Activated gamma-delta T cell treated with anti-CD3 and anti-CD28 coated beads, Interleukin-2, amount 50 U/mL, for 16 hours (primary cell): ENCODE measurements at places on chromosomes 5 and 9.

DNA sequence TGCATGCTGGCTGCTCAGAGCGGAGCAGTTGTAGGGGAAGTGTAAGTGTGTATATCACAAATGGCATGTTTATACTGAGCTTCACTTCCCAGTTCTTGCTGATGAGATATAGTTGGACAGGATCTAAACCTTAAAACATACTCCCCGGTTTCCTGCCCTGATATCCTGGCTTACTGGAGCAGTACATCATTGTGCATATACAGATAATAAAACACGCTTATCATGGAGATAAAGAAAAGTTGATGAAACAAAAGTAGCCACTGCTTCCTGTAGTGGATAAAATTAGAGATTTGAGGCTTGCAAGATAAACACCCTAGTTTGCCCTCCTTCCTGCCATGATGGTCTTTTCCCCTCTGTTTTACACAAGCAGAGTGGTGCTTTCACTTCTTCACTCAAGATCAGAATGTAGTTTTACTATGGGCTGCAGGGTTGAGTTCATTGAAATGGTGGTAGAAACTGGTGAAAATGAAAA lies 15.0 kb downstream of the NPR3 start:
- no peak for DNase-seq

DNA sequence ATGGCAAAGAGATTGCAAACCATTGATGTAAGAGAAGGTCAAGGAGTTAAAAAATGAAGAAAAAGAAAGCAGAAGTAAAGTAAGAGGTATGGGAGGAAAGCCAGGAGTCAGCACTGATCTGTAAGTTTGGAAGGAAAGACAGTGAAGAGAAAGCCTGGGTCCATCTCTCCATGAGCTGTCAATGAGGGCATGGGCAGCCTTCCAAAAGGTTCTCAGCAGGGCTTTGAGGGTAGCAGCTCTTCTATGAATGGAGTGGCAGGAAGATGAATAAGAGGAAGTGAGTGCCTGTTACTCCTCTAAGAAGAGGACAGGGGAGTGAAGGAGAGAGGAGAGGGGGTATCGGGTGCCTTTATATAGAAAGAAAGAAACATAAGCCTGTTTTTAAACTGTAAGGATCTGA lies 97.1 kb downstream of the ADCY2 start:
- no peak for DNase-seq

GRCh38 chr9:135084881-135085760 lies 2.3 kb upstream of the OLFM1 start:
- DNase-seq, result no peak

GRCh38 chr5:42989190-42989589 lies 50.9 kb downstream of the ANXA2R start:
- DNase-seq, result no peak

DNA sequence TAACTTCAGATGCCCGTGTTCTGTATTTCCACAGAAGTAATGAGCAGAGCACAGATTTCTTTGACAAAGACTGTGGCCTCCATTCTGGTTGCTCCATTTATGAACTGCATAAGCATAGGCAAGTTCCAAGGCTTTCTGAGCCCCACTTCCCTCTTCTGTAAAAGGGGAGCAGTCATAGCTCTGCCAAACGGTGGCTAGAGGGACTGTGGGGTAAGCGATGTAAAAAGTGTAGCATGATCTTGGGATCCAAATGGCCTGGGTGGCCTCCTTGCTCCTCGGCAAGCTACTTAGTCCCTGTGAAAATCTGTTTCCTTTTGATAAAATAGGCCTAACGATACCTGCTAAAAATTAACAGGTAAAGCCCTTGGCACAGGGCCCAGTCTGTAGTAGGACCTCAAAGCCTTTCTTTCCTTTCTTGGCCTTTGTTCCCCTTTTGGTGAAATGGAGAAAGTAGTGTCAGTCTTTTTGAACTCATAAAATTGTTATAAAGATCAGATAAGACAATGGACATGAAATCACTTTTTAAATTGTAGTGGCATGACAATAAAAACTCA lies 646.6 kb downstream of the ACTL7B start:
- DNase-seq, result no peak

DNA sequence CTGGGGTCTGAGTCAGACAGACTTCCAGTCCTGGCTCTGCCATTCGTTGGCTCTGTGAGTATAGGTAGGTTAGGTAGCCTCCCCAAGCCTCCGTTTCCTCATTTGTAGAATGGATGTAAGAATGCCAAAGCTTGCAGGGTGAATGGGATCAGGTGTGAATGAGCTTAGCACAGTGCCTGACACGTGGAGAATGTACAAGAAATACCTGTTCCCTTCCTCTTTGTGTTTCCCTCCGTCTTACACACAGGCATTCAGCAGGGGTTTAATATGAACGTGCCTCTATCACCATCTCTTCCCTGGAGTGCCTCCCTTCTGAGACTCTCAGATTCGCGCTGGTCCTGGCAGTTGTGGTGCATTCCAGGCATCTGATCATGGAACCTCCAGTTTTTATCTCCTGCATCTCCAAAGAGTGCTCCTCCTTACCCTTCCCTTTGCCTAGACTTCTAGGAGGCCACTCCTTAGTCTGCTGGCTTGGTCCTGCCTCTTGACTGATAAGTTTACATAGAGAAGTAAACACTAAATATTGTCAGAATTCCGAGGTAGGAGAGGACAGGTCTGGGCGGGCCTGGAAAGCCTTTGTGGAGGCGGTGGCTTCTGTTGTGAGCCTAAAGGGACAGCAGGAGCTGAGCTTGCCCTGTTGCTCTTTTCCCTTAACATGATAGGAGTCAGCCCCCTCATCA lies 199.4 kb downstream of the AOPEP start:
- no peak for DNase-seq

GRCh38 chr5:40361378-40361777 lies 318.3 kb upstream of the PTGER4 start:
- no peak for DNase-seq

DNA sequence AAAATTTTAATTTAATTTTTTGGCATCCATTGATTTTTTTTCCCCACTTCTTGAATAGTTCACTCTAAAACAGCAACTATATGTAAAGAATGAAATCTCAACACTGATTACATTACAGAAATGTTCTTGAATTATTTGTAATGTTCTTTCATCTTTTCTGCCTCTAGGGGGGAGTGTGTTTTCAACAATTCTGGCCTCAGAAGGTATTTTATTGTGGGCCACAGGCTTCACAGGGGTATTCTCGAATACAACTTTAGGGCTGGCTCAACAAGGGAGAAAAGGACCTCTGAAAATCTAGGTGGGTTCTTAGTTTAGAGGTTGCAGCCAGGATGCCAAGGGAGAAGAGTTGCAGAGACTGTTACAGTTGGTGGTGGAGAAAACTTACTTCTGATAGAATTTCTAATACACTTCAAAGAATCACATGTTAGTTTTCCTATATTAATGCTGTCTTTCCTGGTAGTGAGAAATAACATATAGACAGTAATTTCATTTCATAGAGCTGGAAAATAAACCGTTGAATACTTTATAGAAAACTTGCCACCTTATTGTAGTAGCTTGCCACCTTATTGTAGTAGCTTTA lies 3.6 kb upstream of the NPR3 start:
- no peak for DNase-seq

DNA sequence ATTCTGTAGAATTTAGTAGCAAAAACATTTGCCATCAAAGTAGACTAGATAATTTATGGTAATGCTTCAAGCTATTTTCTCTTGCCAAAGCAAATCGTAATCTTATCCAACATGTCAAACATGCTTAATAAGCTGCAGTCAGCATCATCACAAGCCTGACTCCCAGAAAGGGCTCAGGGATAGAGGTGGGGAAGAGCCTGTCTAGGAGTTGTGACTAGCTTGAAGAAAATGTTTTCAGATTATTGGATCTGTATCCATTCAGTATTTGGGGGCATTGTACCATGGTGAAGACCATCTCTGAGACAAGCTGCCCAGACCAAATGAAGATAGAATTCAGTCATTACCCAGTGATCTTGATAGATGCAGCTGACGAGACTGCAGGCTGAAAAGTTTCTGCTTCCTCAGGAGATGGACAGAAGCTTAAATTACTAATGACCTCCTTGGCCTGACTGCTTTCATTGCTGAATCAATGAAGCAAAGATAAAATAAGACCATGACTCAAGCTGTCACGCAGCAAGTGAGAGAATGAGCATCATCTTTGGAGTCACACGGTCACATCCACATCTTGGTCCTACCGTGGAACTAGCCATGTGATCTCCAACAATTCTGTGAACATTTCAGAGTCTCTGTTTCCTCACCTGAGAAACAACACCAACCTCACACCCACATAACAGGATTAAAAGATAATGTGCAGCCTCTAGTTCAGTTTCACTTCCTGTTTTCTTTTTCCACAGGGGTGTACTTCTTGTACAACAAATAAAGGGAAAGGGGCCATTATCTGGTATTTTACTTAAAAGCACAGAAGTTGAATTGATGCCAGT lies 9.4 kb downstream of the ERAP2 start:
- no peak for DNase-seq

- no peak for DNase-seq
Measured at GRCh38 chr5:16406630-16407029, 59.0 kb downstream of the ZNF622 start.

GRCh38 chr9:123318202-123318601 lies 37.8 kb upstream of the CRB2 start:
- no peak for DNase-seq

- DNase-seq, result no peak
Measured at GRCh38 chr5:119309326-119309725, 46.5 kb upstream of the TNFAIP8 start.
